ENCODE measurements at places on chromosomes 6 and 20.

GRCh38 chr6:144335914-144336313 lies 50.8 kb downstream of the UTRN start:
- no peak for DNase-seq

GRCh38 chr20:49028684-49029083 lies 17.4 kb upstream of the CSE1L start:
- DNase-seq, result no peak

DNA sequence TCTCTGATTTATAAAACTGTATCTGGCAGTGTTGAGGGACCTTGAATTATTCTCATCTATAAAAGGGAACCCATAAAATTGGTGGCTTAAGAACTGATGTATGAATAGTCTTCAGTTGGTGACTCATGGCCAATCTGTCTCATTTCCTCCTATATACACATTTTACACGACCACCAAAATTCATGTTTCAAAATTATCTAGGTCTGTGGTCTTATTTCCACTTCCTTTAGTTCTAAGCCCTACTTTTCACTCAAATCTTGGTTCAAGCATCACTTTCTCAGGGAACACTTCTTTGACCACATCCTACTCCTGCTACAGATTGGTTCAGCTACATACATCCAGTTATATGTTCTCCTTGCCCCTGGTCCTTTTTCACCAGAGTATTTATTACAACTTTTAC lies 18.6 kb upstream of the ENPP1 start:
- DNase-seq, result no peak

DNA sequence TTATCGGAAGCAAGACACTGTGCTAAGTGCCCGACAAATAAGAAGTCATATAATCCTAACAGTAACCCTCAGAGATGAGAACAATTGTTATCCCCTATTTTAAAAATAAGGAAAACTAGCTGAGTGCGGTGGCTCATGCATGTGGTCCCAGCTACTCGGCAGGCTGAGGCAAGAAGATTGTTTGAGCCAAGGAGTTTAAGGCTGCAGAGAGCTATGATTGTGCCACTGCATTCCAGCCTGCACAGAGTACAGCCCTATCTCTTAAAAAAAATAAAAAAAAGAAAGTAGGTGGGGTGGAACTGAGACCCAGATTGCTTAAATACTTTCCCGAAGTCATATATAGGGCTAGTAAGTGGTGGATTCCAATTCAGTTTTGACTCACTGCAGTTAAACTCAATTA lies 84.7 kb downstream of the UST start:
- DNase-seq, result no peak

DNA sequence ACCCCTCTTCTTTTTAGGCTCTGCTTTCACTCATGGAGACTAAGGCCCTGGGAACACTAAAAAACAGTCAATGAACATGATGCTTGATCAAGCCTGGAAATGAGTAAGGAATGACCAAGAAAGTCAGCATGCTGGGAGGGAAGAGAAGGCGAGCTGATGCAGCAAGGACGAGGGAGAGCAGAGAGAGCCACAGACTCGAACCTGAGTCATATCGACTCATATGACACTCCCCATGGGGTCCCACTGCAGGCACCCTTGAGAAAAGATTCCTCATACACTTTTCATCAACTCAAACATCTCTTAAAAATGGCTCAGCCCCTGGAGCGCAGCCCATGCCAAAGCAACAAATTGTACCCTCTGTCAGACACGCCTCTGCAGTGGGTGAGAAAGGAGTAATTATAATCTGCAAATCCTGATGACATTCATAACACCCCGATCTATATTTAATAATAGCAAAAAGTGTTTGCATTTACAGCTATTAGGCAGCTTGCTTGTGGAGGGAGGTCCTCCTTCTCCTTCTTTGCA lies 127.2 kb downstream of the F13A1 start:
- no peak for DNase-seq

DNA sequence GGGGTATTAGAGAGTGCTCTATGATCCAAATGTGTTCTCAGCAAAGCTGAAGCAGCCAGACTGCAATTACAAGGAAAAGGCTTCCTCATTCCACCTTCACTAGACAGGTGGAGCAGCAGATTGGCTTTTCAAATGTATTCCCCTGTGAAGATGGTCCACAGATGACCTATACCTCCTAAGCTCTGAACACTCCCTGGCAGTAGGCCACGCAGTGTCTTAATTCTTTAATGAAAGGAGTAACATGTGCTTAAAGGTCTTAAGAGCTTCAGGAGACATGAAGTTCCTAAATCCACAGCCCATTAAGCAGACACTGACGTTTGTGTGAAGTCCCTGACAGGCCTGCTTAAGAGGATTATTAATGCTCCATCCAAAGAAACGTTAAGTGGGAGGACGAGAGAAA lies 138.9 kb upstream of the NUP153 start:
- DNase-seq, result no peak

- peak; percentile 10 for DNase-seq
Measured at GRCh38 chr6:13194852-13195251, 133.5 kb downstream of the TBC1D7 start.

DNA sequence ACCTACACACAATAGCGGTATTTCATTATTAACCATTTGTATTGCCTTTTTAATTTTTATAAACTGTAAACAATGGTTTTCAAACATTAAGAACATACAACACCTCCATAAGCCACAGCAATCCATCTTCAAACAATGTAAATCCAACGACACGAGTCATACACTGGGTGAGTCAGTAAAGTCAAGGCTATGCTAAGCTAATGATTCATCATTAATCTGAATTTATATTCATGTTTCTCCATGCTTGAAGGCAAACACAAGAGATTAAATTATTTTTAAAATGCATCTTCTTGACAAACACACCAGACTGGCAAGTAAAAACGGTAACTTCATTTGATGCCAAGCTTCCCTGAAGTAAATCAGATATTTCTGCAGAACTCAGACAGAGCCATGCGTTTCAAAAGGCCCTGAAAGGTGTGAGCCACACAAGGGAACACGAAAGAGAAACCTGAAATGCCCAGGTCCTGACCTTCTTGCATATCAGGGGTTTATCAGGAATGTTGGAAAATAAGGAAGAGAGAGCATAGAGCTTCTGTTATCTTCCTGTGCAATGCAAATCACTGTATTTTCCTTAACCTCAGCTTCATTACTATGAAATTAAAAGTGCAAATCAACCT lies 162.5 kb downstream of the ALDH8A1 start:
- peak; percentile 20 for DNase-seq

GRCh38 chr6:40436685-40437604 lies 150.2 kb downstream of the LRFN2 start:
- no peak for DNase-seq

- DNase-seq, result no peak
Measured at GRCh38 chr6:128784266-128784665, 98.7 kb upstream of the LAMA2 start.

DNA sequence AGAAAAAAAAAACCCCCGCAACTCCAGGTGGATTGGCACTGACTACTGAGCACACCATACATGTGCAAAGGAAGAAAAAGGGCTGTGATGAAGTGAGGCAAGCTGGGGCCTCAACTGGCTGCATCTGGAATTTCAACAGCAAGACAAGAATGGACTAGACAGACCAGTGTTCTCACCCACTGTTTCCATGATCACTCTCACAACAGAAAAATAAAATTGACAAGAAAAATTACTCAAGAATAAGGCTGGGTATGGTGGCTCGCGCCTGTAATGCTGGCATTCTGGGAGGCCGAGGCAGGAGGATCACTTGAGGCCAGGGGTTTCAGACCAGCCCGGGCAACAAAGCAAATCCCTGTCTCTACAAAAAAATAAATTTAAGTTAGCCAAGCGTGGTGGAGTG lies 18.8 kb downstream of the ZNF217 start:
- DNase-seq, result no peak

GRCh38 chr6:998551-998950 lies 305.6 kb upstream of the EXOC2 start:
- no peak for DNase-seq

DNA sequence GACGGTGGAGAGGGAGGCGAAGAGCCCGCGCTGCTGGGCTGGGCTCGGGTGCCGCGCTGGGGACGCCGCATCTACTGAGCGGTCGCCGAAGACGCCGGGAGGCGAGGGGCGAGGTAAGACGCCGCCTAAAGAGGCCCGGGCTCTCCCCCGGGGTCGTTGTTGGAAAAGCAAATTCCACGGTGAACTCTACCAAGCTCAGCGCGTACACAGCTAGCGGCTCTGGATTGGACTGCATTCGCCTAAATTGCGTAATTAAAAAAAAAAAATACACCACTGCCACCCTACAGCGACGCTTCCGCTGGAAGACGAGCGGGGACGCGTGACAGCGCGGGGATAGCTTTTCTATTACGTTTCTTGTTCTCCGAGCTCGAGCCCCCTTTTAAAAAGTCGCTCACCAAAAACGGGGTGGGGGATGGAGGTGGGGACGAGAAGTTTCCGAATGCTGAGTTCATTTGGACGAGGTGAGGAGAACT lies 92.0 kb upstream of the PRDM1 start:
- DNase-seq, result no peak

DNA sequence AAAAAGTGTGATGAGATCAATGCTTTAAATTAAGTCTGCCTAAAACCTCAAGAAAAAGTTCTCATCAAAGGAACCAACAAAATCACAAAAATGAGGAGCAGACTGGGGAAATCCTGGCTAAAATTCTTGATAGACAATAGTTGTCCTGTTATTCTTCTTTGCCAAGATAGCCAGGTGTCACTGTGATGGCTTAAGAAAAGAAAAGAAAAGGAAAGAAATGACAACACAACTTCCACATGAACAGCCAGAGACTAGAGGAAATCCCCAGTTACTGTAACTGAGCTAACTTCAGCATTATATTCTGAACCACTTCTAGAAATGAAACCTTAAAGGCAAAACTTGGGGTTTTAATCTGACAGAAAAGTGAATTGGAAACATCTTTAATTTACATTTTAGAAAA lies 129.6 kb downstream of the CD24 start:
- DNase-seq, result no peak

GRCh38 chr6:21592953-21593352 lies 598 bp upstream of the SOX4 start:
- DNase-seq, result no peak

- DNase-seq, result no peak
Measured at GRCh38 chr6:48844696-48845095, 618.4 kb downstream of the MMUT start.

- no peak for DNase-seq
Measured at GRCh38 chr6:6509284-6509683, 79.2 kb upstream of the LY86 start.

DNA sequence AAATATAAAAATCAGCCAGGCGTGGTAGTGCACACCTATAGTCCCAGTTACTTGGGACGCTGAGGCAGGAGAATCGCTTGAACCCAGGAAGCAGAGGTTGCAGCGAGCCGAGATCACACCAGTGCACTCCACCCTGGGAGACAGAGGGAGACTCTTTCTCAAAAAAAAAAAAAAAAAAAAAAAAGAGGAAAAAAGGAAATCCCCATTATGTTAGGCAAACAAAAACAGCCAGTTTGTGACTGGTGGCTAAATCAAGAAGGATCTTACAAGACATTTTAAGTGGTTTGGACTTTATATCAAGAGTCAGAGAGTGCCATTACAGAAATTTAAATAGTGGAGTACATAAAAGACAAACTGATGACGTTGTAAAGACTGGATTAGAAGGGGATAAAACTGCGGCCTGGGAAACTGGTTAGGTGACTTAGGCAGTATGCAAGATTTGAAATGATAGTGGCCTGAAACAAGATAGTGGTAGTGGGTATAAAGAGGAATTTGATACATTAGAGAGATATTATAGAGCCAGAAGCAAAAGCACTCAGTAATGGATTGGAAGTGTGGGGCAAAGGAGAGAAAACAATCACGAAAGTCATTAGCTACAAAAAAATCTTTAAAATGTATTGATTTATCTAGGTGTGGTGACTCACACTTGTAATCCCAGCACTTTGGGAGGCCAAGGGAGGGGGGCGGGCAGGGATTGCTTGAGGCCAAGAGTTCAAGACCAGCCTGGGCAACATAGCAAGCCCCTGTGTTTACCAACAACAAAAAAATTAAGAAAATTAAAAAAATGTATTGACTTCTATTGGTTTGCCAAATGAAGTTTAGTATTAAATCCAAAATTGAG lies 1.7 kb upstream of the MYO6 start:
- DNase-seq, result no peak

DNA sequence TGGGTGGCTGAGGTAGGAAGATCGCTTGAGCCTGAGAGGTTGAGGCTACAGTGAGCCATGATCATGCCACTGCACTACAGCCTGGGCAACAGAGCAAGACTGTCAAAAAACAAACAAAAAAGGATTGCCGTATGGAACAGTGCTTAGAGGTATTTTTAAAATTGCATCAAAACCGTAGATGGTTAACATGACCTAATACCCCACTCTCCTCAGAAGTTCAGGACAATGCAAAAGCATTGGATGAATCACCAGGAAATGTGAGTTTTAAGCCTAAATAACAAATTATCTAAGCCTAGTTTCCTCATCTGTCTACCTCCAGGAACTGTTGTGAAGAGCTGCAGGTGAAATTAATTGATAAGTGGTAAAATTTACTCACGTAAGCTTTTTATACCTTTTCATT lies 123.8 kb upstream of the ID4 start:
- no peak for DNase-seq

DNA sequence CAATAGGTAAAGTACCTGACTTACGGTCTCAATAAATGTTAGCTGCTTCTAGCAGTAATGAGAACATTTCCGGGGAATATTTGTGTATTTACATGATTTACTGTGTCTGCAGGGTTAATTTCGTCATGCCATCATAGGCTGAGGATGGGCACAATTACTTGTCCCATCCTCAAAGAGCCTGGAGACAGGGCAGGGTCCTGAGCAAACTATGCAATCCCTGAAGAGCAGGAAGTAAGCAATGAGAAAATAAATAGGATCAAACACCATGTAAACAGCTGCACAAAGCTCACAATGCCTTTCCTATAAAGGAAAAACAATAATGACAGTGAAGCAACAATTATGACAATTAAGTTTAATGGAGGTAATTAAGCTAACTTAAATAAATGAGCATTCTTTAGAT lies 114.6 kb upstream of the FOXQ1 start:
- no peak for DNase-seq

GRCh38 chr6:47152666-47153403 lies 110.7 kb upstream of the ADGRF1 start:
- DNase-seq, result no peak

GRCh38 chr6:169158691-169159090 lies 95.0 kb downstream of the THBS2 start:
- DNase-seq, result no peak

DNA sequence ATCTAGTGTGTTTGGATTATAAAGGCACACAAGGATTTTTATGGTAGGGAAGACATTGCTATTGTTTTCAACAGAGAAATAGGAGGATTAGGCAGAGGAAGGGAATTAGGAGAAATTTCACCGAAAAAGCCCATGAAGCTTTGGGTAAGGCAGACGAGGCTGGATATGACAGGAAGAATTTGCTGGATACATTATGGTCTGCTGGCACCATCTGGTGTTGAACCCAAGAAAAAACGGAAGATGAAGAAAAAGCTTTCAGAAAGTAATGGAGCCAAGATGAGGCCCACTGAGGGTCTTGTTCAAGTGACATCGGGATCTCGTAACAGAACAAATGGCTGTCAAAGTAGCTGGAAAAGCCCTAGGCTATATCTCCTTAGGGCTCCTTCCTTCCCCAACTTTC lies 56.5 kb downstream of the OR2J2 start:
- DNase-seq, result no peak
